Glomerular endothelial cell (primary cell): ENCODE measurements at places on chromosomes 11 and 22.

DNA sequence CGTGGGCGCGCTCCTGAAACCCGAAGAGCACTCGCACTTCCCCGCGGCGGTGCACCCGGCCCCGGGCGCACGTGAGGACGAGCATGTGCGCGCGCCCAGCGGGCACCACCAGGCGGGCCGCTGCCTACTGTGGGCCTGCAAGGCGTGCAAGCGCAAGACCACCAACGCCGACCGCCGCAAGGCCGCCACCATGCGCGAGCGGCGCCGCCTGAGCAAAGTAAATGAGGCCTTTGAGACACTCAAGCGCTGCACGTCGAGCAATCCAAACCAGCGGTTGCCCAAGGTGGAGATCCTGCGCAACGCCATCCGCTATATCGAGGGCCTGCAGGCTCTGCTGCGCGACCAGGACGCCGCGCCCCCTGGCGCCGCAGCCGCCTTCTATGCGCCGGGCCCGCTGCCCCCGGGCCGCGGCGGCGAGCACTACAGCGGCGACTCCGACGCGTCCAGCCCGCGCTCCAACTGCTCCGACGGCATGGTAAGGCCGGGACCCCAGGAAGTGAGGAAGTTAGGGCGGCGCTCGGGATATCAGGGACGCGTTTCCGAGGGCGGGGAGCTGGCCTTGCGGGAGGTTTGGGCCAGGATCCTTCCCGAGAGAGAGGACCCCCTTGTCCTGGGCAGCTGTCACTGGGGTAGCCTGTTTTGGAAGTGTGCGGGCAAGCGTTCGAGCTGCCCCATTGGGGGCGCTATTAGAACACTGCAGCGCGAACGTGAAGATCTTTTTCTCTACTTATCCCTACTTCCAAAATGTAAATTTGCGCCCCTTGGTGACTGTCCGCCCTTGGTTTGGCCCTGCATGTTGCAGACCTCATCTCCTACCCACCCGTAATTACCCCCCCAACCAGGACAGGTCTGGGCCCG is 796 bp downstream of the MYOD1 start:
- no peak for DNase-seq

- no peak for DNase-seq
Observed at GRCh38 chr11:34480314-34480713, 33.3 kb downstream of the ELF5 start.

DNA sequence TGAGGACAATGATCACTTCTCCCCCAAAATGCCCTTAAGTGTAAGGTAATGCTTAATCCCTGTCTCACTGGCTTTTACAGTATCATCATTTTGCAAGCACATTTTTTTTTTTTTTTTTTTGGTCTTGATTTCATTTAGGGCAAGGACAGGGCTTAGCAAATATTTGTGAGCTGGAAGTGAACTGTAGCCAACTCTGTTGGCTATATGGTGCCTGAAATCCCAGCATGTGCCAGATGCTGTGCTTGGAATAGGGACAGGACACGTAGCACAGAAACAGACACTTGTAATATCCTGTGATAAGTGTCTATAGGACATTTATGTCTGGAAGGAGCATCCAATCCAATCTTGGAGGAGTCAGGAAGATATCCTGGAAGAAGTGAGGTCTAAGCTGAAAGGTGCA is 198.3 kb downstream of the NAV2 start:
- DNase-seq: no peak

- no peak for DNase-seq
Observed at GRCh38 chr11:60566776-60567175, 51.6 kb downstream of the MS4A13 start.

- no peak for DNase-seq
Observed at GRCh38 chr11:60951904-60952741, at the start of gene SLC15A3. Gene SLC15A3 (minus strand): TSS chr11:60952176. CDS start chr11:60951551, 625 bp downstream.

GRCh38 chr11:109733245-109733644 is 311.3 kb downstream of the C11orf87 start:
- no peak for DNase-seq

- DNase-seq: no peak
Observed at GRCh38 chr11:35003658-35004057, 87.2 kb downstream of the PDHX start.

DNA sequence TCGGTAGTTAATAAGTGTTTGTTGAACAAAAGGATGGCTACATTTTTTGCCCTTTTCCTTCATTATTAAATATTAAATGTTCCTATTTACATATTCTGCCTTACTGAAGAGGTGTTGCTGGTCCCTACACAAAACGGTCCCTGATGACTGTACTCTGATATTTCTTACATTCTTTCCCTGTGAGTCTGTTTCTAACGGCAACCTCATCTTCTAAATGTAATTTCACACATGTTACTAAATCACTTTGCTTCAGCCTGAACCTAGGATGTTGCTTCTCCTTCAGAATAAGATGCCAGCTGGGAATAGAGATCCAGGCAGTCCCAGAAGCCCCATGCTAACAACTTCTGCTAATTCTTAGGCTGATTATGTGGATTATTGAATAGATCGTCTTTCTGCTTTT is 50.3 kb downstream of the SPON1 start:
- no peak for DNase-seq

GRCh38 chr11:20116825-20117224 is 43.5 kb downstream of the DBX1 start:
- no peak for DNase-seq

DNA sequence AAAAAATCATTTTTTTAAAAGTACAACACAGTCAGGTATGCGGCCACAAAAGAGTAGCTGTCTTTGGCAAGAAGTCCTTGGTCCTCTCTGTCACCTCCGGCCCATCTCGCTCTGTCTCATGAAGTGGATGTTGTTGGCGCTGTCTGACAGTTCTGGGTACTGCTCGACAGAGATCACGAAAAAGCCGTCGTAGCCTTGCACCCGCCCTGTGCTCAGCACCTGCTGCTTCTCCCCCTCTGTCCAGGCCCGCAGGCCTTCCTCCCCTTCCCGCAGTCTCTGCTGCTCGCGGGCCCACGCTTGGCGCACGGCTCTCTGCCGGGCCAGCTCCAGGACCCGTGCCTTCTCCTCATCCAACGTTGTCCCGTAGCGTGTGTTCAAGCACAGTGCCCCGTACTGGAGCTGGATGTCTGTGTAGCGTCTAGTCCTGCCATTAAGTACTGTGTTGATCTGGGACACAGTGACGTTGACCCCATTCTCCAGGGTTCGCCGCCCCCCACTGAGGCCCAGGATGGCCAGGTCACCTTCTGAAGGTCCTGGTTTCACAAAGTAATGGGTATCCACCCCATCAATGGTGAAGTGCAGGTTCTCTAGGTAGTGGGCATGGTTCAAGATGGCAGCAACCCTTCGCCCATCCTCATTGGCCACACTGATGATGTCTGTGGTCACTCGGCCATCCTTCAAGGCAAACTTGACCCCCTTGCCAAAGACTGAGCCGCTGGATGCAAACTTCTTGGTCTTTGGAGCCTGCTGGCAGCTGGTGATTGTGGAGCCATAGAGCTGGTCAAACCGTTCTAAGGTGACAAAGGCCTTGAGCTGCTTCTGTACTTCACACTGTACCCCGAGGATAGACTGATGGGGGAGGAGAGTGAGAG is 83.5 kb upstream of the NARS2 start:
- no peak for DNase-seq

GRCh38 chr11:118910309-118911112 is 15.2 kb downstream of the BCL9L start:
- no peak for DNase-seq

GRCh38 chr11:69983897-69984438 is 94.1 kb upstream of the ANO1 start:
- DNase-seq: no peak

DNA sequence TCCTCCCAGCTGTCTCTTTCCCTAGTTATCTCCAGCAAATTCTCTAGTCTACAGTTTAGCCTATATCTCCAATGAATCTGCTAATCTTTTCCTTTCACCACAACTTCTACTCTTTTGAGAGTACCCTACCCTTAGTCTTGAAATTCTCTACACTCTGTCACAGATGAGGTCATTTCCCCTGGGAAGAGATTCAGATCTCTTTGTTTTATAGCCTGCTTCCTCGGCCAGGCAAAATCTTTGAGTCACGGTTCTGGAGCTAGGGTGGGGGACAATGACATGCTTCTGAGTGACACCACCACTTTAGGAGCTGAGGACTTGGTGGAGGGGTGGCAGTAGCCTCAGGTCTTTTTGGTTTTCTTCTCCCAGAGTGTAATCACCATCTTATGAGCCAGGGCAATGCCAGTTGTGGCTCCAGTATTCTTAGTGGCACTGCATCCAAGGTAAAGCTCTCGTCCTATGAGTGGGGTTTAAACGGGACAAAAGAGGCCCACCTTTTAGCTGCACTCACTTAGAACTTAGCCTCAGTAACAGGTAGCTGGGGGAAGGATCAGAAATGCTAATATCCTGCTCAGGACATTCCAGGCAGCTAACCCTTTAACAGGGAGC is 98.5 kb upstream of the RRM1 start:
- DNase-seq: peak; percentile 48

- DNase-seq: no peak
Observed at GRCh38 chr11:13149991-13150390, 127.6 kb upstream of the BMAL1 start.

- no peak for DNase-seq
Observed at GRCh38 chr11:116148645-116149044, 624.1 kb downstream of the BUD13 start.

DNA sequence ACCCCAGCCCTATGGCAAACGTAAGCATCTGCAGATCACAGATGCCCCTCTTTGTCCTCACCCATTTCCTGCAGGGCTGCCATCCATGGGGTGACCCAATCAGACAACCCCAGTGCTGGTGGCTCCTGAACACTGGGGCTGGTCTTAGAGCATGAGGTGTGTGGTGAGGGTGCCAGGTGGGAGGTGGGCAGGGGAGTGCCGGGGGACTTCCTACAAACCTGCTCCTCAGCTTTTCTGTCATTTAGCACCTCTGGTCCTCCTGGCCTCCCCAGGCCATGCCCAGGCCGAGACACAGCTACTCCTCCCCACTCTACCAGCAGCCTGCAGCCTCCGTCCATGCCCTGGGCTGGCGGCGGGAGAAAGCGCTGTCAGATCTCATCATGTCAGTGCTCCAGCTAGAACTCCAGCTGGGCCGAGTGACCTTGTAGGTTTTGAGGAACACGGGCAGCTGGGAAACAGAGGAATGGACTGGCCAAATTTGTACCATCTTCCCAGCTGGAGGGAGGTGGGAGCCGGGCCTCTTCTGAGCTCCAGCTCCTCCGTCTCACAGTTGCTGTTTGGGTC is 157.7 kb upstream of the NECTIN1 start:
- DNase-seq: no peak

DNA sequence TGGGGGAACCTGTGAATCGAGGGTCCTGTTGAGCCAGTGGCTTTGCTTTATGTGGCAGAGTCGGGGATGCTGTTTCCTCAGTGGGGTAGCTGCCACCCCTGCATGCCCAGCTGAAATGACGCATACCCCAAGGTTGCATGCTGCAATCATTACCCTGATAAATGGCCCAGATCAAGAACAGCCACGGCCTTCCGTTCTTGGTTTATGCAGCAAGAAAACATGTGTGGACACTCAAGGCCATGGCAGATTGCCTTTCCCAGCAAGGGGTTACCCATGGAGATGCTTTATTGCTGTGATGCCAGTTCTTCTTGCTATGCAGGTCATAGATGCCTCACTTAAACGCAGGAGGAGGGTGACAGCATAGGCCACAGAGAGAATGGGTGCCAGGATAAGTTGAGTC is 14.3 kb upstream of the SREBF2 start:
- DNase-seq: no peak

DNA sequence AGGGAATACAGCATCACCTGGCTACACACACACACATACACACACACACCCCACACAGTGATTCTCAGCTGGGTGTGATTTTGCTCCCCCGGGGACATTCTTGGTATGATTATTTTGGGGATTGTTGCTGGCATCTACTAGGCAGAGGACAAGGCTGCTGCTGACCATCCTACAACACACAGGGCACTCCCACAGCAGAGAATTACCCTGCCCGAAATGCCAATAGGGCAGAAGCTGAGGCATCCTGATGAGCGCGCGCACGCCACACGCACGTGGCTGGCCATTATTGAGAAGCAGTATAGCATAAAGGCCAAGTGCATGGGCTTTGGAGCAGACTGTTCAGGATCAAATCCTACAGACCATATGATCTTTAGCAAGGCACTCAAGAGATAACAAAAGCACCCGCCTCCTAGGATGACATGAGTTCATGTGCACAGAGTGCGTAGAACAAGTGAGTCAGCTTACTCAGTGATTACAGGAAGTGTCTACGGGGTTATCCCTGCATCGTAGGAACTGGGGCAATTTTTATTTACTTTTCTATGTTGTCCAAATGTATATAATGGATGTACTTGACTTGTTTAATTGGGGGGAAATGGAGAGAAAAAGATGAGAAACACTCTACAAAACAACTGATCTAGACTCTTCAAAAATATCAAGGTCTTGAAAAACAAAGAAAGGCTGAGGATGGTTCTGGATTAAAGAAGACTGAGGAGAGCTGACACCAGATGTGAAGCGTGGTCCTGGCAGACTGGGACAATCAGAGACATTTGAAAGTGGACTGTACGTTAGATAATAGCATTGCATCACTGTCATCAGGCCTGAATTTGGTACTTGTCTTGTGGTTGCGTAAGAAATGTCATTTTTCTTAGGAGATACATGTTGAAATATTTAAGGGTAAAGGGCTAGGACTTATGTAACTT is 7.2 kb upstream of the EHD1 start:
- no peak for DNase-seq

DNA sequence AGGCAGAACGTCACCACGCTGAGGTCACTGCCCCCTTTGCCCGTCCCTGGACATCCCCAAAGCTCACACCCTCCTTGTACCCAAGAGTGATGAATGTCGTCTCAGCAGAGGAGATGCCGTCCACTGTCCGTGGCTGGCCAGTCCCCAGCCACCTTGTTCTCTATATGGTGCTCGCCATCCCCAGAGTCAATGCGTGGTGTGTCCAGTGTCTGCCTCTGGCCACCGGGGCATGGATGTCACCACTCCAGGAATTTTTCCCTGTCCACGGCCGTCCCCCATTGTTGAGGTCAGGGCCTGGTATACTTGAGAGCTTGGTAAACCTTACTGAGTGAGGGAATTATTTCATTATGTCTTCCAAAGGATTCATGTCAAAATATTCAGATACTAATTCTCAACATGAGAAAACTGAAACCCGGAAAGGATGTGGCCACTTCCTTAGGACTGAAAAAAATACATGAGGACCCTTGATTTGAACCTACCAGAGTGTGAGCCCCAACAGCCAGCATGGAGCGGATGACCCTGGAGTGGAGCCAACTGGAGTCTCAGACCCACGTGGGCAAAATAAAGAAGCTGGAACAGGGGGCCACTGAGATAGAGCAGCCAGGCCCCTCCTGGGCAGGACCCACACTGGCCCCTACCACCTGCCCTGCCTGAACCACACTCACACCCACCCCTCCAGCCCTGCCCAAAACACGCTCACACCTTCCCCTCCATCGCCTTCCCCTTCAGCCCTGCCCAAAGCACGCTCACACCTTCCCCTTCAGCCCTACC is 376.4 kb downstream of the BRD1 start:
- no peak for DNase-seq

DNA sequence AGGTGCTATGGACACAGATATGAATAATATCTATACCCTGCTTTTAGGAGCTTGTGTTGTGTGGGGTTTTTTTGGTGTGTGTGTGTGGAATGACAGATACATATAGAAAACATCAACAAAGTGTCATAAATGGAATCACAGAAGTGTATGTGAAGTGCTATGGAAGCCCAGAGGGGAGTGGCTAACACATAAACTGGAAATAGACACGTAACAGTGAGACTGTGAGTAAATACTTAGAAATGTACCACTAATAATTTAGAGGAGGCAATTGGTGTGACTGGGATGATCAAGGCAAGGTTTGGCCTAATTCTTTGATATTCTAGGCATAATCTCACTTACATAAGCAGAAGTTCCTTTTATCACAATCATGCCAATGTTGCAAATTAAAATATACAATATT is 169.3 kb upstream of the TENM4 start:
- DNase-seq: no peak
